ENCODE measurements at places on chromosomes 2 and 18.

DNA sequence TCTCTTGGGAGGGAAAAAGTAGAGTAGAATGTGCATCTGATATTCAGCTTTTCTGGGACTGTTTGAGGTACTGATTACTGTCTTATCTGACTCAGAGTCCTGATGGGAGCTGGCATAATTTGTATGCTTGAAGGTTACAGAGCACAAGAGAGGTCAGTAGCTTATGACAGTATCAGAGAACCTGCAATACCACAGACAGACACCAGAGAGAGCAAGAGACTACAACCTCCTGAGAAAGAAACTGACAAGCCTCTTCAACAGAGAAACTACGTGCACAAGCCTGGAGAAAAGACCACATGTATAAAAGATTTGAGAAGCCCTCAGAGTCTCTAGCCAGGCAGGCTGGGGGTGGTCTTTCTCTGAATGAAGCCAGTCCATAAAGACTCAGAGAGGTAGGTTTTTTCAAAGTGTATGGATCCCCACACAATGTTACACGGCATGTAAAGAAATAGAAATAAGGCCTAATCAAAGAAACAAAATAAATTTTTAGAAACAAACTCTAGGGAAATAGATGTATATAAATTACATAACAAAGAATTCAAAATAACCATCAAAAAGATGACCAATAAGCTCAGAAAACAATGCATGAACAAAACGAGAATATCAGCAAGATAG, 568.3 kb downstream of the LRRTM4 start:
- peak; percentile 27 for DNase-seq

GRCh38 chr2:102806250-102806837, 44.5 kb downstream of the TMEM182 start:
- no peak for DNase-seq

GRCh38 chr18:7958897-7959146, 391.7 kb downstream of the PTPRM start:
- DNase-seq, result no peak

GRCh38 chr2:26088038-26088643, 54.3 kb downstream of the RAB10 start:
- DNase-seq, result no peak

GRCh38 chr2:14313341-14313740, 319.2 kb upstream of the LRATD1 start:
- DNase-seq, result no peak

GRCh38 chr2:8840475-8841091, 3.2 kb upstream of the KIDINS220 start:
- no peak for DNase-seq

DNA sequence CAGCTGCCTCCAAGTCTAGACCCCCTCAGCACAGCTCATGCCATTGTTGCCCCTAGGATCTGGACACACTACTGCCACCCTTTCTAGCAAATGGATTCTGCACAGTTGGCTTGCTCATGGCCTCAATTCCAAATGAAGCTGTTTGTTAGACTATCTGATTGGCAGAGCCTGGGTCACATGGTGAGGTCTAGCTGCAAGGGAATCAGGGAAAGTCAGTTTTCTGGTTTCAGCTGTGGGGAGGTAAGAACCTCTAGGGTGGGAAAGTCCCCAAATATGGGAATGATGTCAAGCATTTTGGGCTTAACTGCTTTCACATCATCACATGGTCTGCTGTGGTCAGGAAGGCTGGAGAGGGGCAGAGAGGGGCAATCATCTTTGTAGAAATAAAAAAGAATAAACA, 150.4 kb upstream of the ITGA6 start:
- DNase-seq, result no peak

GRCh38 chr18:10562773-10563160, 36.9 kb downstream of the NAPG start:
- DNase-seq, result no peak

DNA sequence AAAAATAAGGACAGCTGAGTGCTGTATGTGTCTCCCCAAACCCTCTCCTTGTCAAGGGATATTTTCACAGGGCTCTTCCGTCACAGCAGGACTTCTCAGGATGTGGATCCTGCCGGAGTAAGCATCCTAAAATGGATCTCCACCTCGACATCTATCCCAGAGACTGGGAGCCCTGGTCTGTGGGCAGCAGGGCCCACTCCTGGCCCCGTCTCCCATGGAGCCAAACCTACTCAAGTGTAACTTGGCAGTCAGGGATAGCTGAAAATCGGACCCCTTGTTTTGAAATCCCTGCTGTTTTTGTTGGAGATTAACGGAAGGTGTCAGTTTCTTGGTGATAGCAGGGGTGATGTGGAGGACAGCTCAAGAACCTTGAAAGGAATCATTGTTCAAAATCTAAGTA, 109.0 kb upstream of the TWIST2 start:
- no peak for DNase-seq

GRCh38 chr2:45860136-45861121, 209.0 kb downstream of the PRKCE start:
- DNase-seq, result peak; percentile 29

GRCh38 chr18:58609536-58609993, 19.3 kb downstream of the ALPK2 start:
- DNase-seq, result no peak

DNA sequence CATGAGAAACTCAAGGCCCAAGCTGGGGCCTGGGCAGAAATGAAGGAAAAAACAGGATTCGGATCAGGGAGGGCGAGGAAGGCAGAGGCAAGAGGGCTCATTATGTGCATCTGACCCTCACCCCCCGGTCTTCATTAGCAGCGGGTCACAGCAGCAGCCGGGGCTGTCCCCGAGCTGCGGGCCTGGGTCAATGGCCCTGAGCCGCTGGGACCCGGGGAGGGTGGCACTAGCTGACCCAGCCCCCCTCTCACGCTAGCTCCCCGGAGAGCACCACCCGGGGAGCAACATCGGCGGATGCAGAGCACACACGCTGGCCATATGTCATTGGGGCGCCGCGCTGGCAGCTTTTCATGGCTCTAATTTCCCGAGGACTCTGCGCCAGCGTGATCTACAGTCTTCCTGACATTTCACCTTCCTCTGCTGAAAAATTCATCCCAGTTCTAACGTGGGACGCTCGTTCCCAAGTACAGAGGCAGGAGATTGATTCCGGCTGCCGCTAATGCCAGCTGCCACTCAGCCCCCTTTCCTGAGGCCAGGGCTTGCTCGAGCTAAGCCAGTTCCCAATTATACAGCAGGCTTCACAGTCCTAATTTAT, 63.7 kb downstream of the EIPR1 start:
- DNase-seq, result no peak

GRCh38 chr2:235917506-235917905, 250.7 kb downstream of the GBX2 start:
- no peak for DNase-seq

DNA sequence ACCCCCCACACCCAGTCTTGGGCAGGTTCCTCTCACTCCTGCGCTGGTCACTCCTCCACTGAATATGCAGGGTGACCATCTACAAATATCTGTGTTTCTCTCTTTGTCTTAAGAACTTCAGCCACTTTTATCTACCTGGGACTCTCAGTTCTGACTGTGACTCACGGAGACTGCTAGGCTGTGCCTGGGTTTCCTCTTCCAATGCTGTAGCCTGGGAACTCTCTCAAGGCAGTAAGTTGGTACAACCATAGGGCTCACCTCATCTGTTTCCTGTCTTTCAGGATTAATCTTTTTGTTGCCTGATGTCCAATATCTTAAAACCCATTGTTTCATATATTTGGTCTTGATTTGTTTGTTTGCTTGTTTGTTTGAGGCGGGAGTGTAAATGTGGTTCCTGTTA, 47.2 kb upstream of the ZNF396 start:
- DNase-seq, result no peak

DNA sequence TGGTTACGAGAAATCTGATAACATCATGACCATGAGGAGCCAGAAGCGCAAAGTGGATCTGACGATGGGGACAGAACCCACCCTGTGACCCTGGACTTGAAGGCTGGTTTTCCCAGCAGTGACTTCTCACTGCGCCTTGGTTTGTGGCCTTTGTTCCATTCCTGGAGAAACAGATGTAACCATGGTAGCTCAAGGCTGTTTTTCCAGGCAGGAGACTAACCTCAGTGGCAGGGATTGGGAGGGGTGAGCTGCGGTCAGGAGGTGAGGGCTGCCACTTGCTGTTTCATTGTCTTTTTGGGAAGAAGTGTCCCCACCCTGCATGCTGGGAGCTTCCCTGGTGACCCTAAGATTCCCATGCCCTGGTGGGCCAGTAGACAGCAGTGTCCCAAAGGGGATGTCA, 116.4 kb upstream of the SMAD2 start:
- no peak for DNase-seq

DNA sequence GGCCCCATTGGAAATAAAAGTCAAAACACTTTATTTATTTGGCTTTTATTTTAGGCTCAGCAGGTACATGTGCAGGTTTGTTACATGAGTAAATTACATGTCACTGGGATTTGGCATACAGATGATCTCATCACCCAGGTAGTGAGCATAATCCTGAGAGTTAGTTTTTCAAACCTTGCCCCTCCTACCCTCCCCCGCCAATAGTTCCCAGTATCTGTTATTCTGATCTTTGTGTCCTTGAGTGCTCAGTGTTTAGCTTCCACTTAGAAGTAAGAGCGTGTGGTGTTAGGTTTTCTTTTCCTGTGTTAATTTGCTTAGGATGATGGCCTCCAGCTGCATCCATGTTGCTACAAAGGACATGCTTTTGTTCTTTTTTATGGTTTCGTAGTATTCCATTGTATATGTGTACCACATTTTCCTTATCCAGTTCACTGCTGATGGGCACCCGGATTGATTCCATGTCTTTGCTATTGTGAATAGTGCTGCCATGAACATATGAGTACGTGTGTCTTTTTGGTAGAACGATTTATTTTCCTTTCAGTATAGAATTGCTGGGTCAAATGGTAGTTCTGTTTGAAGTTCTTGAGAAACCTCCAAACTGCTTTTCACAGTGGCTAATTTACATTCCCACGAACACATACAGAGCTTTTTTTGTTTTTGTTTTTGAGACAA, 47.9 kb downstream of the ARMC9 start:
- DNase-seq, result peak; percentile 70
